RWPE2 (cell line): ENCODE measurements at places on chromosomes 7 and 10.

- DNase-seq: no peak
Measured at GRCh38 chr10:3679950-3680629, 104.9 kb downstream of the KLF6 start.

GRCh38 chr10:63390521-63390920, 75.3 kb downstream of the JMJD1C start:
- DNase-seq: no peak

GRCh38 chr7:87339373-87339897, 6.0 kb upstream of the CROT start:
- DNase-seq: no peak

DNA sequence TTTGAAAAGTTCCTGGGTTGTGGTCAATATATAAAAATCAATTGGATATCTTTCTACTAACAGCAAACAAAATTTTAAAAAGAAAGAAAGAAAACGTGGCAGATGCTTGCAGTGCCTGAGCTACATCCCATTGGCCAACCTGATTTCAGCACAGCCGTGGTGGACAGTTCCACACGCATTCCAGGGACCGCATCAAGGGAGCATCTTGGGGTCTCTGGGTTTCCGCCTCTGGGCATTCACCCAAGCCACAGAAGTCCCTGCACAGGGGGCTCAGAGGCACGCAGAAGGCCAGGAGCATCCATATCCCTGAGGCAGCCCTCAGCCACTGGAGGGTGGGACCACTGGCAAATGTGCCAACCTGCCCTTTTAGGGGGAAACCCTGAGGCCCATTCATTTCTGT, 254.5 kb upstream of the RNF32 start:
- DNase-seq: no peak

DNA sequence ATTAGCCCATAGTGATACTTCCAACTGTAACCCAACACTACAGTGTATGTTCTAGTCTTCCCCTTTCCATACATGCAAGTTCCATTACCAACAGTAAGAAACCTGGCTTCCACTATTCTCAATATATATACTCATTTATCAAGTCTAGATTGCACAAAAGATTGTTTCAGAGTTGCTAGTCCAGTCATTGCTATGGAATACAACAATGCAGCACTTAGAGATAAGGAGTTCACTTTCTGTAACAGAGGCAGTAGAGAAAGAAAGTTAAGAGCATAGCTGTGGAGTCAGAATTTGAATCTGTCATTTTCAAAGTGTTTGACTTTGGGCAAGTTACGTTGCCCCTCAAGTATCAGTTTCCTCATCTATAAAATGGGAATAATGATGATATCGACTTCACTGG, 90.1 kb downstream of the RTKN2 start:
- no peak for DNase-seq

- DNase-seq: no peak
Measured at GRCh38 chr10:6713716-6714115, 133.6 kb upstream of the PRKCQ start.

DNA sequence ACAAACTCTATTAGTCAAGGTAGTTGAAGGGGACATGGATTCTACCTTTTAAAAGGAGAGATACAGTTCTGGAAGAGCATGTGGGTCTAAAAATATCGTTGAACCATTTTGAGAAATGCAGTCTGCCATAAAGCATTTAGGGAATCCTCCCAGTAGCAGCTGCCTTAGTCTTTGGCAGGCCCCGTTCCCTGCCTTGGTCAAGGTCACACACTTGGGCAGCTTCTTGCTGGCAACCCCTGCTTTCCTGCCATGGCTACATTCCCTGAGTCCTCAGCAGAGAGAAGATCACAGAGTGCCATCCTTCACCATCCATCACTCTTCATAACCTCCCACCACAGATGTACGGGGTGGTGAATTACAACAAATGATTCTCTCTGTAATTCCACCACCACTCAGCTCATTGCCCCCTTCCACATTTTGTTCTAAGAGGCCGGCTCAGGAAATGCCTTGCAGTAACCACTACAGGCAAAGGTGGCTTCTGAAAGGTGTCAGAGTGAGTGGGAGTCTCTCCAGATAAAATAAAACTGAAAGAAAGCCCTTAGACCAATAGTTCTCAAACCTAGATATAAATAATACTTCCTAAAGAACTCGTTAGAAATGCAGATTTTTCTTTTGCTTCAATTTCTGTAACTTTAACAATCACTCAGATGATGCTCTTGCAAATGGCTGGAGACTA, 121.4 kb upstream of the STK17A start:
- DNase-seq: no peak

DNA sequence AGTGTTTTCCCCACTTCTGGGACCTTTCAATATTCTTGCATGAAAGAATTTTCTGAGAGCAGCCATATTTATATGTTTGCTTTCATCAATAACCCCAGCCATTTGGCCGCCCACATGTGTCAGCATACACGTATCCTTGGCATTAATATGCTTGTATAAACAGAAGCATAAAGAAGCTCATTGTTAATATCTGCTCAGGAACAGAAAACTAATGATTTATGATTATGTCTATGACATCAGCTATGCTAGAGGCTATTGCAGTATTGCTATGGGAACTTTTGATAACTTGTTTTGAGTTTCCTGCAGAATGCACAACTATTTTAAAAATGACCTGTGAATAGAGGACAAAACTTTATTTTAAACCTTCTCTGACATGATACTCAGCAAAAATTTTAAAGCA, 300.9 kb upstream of the MTPN start:
- no peak for DNase-seq

DNA sequence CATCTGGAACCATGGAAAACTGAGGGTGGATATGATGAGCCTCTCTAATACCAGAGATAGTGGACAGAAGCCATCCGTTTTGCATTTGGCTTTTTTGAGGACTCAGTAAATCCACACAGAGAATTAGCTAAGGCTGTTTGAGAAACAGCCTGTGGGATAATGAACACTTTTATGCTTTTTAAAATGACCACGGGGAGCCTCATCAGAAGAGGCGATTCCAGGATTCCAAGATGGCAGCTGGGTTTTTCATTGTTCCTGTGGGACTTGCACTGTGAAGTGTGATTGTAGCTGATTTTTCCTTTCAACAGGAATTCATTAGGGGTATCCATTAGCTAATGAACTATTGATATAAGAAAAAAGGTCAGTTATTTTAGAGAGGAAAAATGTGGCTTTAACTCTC, 353.2 kb downstream of the AUTS2 start:
- DNase-seq: no peak
